ENCODE measurements at places on chromosomes 16 and 17.
A peak's percentile ranks its signal among the peaks of the same experiment; 100 is the strongest.

- no peak for DNase-seq
Observed at GRCh38 chr17:19482576-19482975, 51.1 kb upstream of the SLC47A1 start.

DNA sequence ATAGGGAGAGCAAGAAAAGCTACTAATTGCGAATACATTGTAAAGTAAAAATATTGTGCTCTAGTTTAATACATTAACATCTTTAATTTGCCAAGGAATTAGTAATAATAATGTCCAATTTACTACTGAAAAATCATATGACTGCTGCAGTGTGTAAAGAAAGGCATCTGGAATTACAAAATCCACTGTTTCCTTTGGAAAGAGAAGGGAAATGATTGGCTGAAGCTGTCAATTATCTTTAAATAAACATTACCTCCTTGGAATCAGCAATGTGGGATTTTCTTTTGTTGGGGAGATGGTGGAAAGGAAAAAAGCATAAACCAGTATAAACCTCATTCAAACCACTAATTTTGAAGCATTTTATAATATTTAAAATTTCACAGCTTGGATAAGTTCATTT, 276.0 kb downstream of the MAP2K6 start:
- DNase-seq: no peak

- DNase-seq: peak; percentile 2
Observed at GRCh38 chr16:51556694-51557340, 405.7 kb upstream of the SALL1 start.

- no peak for DNase-seq
Observed at GRCh38 chr16:85136702-85137322, 24.5 kb upstream of the CIBAR2 start.

GRCh38 chr17:35342276-35342675, 31.1 kb downstream of the SLFN11 start:
- no peak for DNase-seq

GRCh38 chr17:6546069-6546718, 10.2 kb downstream of the PITPNM3 start:
- peak; percentile 31 for DNase-seq

GRCh38 chr16:67212766-67213165, 13.8 kb downstream of the ELMO3 start:
- no peak for DNase-seq

DNA sequence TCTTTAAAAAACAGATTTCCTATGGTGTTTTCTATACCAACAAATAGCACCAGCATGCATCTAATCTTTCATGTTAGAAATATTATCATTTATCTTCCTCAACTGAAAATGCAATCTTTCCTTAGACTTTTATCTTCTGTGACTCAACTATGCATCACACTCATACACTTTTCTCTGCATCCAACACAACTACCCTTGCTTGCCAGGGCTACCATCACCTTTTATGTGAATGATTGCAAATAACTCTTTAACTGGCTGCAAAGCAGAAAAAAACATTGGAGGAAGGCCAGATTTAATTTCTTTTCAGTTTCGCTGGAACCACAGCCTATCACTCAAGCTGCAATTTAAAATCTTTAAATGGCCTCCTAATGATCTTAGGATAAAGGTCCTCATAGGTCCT, 212.9 kb downstream of the CDH8 start:
- DNase-seq: no peak

- DNase-seq: no peak
Observed at GRCh38 chr17:5437721-5438317, 1.1 kb downstream of the C1QBP start.

DNA sequence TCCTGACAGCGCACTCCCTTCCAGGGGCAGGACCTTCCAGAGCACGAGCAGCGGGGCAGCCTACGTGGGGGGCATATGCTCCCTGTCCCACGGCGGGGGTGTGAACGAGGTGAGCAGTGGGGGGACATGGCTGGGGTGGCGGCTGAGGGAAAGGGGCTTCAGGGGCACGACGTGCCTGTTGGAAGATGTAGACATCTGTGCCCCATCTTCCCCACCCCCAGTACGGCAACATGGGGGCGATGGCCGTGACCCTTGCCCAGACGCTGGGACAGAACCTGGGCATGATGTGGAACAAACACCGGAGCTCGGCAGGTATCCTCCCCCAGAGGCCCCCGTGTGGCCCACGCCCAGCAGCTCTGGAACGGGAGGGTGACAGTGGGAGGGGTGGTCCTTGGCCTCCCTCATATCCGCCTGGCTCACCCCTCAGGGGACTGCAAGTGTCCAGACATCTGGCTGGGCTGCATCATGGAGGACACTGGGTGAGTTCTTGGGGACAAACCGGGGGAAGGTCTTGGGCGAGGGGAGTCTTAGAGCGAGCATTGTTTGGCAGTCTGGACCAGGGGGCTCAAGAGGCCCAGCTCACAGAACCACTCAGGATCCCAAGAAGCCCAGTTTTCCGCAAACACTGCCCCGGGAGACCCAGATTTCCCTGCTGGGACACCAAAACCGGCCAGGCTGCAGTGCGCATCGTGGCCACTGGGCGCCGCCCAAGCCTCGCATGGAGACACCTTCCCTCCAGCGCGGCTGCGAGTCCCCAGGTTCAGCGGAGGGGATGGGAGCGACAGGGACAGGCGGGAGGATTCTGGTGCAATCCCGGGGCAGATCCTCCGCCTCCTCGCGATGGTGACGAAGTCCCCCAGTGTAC, 15.7 kb downstream of the ADAM11 start:
- peak; percentile 87 for DNase-seq

DNA sequence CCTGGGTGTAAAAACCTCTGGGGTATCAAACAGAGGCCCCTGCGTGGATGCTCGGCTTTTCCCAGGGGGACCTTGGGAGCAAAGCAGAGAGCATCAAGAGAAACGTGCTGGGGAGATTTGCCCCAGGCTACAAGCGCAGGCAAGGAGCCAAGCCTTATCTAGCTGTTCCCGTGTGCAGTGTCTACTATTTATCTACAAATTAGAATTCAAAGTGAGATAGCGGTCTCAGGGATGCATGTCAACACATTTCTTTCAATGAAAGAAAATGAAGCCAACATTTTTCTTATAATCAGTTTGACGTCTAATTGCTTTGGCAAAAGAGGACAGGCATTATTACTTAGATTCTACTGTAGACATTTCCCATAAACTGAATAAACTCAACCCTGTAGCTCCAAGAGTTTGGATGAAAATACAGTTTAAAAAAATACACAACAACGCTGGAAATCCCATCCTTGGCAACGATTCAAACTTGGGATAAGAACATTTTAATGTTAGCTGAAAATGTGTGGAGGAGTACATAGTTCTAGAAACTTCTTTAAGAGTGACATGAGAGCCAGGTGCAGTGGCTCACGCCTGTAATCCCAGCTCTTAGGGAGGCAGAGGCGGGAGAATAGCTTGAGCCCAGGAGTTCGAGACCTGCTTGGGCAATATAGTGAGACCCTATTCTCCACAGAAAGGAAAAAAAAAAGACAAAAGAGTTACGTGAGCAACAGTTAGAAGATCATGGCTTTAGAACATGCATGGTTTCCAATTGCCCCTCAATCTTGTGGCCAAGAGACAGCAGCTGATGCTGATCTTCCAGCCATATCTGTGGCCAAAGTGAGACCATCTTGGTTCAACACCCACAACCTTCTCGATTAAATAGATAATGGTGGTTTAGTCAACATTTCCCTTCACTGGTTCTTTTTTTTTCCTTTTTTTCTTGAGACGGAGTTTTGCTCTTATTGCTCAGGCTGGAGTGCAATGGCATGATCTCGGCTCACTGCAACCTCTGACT, 7.2 kb downstream of the SPNS3 start:
- DNase-seq: no peak

DNA sequence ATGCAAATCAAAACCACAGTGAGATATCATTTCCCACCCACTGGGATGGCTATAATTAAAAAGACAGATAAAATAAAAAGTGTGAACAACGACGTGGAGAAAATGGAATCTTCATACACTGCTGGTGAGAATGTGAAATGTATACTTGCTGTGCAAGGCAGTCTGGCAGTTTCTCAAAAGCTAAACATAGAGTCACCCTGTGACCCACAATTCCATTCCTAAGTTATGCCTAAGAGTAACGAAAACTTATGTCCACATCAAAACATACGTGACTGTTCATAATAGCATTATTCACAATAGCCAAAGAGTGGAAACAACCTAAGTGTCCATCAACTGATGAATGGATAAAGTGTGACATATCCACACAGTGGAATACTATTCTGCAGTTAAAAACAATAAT, 38.1 kb upstream of the VPS4A start:
- no peak for DNase-seq

DNA sequence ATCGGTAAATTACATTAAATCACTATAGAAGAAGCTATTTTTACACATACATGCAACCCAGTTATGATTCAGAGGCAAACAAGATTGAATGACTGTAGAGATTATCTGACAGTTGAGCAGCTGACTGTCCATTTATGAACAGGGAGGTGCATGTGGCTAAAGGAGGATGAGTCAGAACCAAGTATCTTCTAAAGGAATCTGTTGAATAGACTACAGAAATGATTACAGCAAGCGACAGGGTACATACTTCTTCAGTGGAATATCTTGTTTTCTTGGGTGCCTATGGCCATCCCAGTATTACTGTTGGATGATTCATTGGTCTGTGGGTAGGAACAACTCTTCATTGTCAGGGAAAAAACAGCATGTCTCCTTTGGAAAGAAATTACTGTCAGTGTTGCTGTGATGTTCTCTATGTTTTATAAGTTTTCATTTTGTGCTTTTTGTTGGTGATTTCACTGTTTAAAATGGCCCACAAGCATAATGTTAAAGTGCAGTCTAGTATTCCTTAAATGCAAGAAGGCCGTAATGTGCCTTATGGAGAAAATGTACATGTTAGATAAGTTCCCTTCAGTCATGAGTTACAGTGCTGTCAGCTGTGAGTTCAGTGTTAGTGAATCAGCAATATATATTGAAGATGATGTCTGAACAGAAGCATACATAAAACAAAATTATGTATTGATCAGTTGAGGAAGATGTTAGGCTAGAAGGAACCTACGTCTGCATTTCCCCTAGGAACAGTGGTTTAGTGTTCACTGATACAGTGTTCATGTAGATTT, 27.0 kb downstream of the CBFB start:
- peak; percentile 52 for DNase-seq

- peak; percentile 54 for DNase-seq
Observed at GRCh38 chr16:54926166-54926838, 4.4 kb upstream of the IRX5 start.

DNA sequence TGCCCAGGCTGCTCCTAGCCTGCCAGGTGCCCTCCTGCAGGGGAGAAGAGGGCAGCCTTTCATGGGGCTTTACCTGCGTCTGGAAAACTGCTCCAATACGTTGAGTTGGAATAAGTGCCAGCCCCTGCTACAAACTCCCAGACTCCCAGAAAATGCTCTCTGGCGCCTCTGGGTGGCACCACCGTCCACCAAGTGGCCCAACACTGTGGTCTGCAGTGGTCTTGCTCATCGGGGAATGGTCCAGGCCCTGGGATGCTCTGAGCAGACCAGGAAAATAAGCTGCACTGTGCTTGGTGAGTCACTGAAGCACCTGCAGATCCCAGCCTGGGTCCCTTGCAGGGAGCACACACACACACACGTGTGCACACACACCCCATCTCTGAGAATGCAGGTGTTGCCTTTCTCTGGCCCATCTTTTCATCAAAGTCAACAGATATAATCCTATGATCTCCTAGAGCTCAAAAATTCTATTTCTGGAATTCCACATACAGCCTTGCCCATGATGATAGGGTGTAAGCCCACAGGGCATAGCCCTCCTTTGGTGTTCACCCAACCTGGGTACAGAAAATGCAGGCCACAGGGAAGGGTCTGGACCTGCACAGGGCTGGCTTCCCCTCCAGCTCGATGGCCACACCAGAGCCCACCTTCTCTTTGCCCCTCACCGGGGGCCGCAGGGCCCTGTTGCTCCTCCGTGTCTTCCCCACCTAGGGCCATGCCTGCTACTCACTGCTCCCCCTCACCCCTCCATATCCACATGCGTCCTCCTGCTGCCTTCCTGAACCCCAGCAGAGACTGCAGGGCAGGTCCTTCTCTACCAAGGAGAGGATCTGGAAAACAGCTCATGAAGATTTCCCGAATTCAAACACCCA, 20.5 kb downstream of the CDIP1 start:
- DNase-seq: peak; percentile 52
